ENCODE measurements at places on chromosomes 12 and 14.

DNA sequence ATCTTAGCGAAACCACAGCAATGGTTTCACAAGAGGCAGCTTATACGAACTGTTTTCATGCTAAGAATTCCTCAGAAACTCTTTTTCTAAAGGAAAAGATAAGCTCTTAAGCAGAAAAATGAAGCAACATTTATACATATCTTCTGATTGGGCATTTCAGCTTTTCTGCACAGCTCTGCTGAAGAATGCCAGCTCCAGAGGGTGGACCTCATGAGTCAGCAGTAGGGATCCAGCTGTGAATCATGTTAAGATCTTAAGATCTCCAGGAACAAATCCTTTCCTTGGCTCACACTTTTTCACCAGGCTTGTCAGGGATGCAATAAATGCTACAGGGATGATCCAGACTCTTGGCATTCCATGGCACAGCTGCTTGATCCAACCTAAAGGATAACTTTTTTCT is 477.1 kb upstream of the CCDC196 start:
- no peak for DNase-seq

DNA sequence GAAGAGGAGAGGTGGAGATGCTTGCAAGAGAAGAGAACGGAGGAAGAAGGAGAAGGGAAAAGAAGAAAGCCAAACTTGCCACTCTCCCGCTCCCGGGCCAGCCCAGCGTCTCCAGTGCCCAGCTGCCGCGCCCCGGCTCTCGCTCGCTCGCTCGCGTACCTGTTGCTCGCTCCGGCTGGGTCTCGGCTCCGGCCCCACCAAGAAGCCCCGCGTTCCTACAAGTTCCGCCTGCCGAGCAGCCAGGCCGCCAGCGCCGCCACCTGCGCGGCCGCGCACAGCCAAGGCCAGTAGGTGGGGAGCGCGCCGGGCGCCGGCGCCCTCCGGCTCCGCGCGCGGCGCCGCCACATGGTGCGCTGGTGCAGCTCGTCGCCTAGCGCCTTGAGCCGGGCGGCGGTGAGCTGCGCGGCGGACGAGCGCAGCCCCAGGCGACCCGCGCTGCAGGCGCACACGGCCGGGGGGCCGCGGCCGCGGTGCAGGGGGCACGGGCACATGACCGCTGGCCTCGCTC is 370 bp downstream of the HRK start:
- DNase-seq, result no peak

- no peak for DNase-seq
Observed at GRCh38 chr14:20608383-20609110, 17.4 kb upstream of the RNASE12 start.

DNA sequence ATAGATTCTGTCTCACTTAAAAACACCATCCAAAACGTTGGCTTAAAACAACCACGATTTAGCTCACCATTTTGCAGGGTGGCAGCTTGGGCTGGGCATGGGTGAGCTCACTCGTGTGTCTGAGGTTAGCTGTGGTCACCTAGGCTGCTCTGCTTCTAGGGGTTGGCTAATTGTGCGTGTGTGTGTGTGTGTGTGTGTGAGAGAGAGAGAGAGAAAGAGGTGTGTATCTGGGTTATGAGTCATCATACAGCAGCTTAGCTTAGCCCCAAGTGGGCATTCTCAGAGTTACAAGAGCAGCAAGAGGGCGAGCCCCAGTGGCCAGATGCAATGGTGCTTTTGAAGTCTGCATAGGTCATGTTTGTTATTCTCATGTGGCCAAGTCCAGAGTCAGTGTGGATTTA is 6.0 kb downstream of the FBXW8 start:
- no peak for DNase-seq

Data from cerebellar nuclear complex (tissue), 1 donor.